DND-41 (cell line): ENCODE measurements at places on chromosomes 3 and 15.

GRCh38 chr15:92747047-92747446 lies 91.5 kb upstream of the FAM174B start:
- H3K4me1 ChIP-seq: no peaks in the 10 kb centered on the region
- no peak overlapping the region for H3K27ac ChIP-seq
- H3K4me3 ChIP-seq: no peak overlapping the region

DNA sequence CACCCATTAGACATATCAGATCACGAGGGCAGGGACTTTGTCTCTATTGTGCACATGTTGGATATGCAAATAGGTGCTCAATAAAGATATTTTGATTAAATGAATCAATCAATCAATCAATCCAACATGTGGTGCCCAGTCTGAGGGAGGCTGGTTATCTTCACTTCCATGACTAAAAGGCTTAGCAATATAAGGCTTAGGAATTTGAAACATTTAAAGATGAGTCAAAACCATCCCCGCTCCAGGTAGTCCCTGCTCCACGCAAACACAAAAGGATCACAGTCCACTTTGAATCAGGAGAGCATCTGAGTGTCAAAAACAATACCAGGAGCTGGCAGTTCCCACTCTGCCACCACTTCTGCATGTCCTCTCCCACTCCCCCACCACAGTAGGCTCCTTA lies 25.8 kb upstream of the PRICKLE2 start:
- no peaks in the 10 kb centered on the region for H3K27me3 ChIP-seq
- no peak overlapping the region for H3K4me3 ChIP-seq
- DNase-seq: no peak
- H3K27ac ChIP-seq: no peak overlapping the region

DNA sequence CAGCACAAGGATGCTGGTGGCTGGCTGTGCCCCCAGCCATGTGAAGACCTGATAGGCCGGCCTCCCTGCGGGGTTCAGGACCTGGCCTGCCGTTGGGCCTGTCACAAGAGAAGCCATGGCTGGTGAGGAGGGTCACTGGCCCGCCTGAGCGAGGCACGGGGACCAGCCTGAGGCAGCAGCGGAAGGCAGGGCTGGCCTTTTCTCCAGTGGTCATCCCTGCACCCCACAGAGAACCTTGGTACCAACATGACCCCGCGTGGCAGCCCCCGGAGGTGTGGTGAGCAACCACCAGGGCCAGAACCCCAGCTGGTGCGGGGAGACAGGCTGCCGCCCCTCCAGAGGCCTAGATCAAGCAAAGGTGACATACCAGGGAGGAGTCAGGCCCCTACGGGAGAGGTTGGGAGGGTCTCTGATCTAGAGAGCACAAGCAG lies 134.1 kb upstream of the MEF2A start:
- DNase-seq: no peak
- no peak overlapping the region for H3K4me3 ChIP-seq
- no peaks in the 10 kb centered on the region for H3K27me3 ChIP-seq
- no peaks in the 10 kb centered on the region for H3K36me3 ChIP-seq
- H3K27ac ChIP-seq: 0 out of 2 replicates have a peak overlapping the region, but pooled peaks have one; percentile 15
- peaks cover 3% of the 10 kb centered on the region for H3K4me1 ChIP-seq

DNA sequence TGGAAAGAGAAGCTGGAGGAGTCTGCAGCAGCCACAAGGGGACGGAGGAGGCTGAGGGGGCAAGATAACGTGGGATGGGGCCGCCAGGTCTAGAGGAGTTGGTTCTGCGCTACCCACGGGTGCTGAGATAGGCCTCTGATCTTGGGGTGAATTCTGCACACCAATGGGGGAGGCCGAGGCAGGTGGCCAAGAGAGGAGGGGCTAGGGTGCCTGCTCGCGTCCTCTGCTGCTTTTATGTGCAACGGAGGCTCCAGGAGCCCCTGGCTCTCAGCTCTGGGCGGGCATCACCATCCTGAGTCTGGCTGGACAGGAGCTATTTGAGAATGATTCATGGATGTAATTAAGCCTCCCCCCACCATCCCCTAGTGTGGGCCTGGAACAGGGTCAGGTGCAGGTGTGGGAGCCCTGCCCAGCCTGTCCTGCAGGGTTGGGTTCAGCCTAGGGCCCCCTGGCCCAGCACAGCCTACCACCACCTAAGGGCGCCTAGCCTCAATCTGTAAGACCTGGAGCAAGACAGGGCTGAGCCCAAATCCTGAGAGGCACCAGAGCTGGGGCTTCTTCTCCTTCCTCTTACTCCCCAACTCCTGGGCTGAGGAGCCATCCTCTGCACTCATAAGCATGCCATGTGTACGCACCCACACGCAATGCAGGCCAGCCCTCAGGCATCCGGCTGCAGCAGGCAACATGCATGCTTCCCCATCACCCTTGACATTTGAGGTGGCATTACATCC lies 32.3 kb upstream of the SEMA3F start:
- no peaks in the 10 kb centered on the region for H3K27me3 ChIP-seq
- H3K4me3 ChIP-seq: no peak overlapping the region
- no peak for DNase-seq
- H3K27ac ChIP-seq: no peak overlapping the region
- H3K36me3 ChIP-seq: peaks cover 37% of the 10 kb centered on the region

GRCh38 chr3:65497846-65498245 lies 540.9 kb downstream of the MAGI1 start:
- H3K36me3 ChIP-seq: no peaks in the 10 kb centered on the region
- no peaks in the 10 kb centered on the region for H3K4me1 ChIP-seq
- H3K27me3 ChIP-seq: no peaks in the 10 kb centered on the region
- no peak overlapping the region for H3K27ac ChIP-seq
- no peak overlapping the region for H3K4me3 ChIP-seq

DNA sequence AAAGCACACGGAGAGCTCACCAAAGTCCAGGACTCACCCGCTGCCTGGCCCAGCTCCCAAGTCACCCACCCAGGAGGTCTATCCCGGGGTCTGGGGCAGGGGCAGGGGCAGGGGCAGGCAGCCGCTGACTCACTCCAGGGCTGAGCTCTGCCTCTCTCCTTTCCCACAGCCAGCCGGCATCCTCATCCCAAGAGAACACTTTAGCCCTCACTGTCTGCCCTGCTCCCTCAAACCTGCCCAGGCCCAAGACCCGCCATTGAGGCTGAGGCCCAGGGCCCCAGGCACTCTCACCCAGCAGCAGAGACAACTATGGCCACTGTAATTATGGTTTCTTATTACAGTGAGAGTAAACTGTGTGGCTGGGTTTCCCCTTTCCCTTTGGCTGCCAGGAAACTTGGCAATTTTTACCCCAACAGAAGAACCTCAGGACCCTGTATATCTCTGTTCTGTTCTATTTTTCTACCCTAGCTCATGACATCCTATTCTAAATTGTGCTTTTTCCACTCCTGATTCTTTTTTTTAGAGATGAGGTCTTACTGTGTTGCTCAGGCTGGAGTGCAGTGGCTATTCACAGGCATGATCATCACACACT lies 53.0 kb downstream of the IQSEC1 start:
- no peak for DNase-seq
- H3K4me3 ChIP-seq: no peak overlapping the region
- H3K27me3 ChIP-seq: no peaks in the 10 kb centered on the region
- no peaks in the 10 kb centered on the region for H3K36me3 ChIP-seq
- peaks cover 42% of the 10 kb centered on the region for H3K4me1 ChIP-seq
- H3K27ac ChIP-seq: no peak overlapping the region

DNA sequence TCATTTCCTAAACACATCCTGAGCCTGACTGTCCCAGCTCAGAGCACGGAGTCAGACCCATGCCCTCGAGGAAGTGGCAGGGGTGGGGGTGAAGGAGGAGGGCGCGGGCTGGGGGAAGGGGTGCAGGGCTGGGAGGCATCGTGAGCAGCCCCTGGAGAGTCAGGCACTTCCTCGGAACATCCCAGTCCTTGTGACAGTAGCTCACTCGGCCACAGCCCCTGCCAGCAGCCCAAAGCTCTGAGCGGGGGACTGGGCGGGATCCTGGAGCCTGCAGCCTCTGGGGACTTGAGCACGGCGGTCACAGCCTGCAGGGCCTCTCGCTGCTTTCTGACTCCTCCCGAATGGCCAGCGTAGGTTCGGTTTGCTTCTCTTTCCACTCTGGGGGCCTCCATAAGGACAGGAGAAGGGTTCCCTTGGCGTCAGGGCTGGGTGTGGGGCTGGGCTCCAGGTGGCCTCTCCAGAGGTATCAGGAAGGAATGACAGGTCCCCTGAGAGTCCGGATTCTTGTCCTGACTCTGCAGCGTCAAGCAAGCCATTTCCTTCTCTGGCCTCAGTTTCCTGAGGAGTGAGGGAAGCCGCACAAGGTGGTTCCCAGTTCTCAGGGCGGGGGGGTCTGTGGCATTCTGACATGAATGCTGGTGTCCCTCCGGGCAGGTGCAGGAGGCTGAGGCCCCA lies 20.9 kb downstream of the PSTPIP1 start:
- H3K36me3 ChIP-seq: no peaks in the 10 kb centered on the region
- no peaks in the 10 kb centered on the region for H3K4me1 ChIP-seq
- no peaks in the 10 kb centered on the region for H3K27me3 ChIP-seq

GRCh38 chr15:60804986-60805949 lies 326.3 kb upstream of the ICE2 start:
- no peaks in the 10 kb centered on the region for H3K4me1 ChIP-seq
- no peak overlapping the region for H3K4me3 ChIP-seq
- H3K27ac ChIP-seq: no peak overlapping the region
- no peak for DNase-seq
- H3K36me3 ChIP-seq: no peaks in the 10 kb centered on the region

DNA sequence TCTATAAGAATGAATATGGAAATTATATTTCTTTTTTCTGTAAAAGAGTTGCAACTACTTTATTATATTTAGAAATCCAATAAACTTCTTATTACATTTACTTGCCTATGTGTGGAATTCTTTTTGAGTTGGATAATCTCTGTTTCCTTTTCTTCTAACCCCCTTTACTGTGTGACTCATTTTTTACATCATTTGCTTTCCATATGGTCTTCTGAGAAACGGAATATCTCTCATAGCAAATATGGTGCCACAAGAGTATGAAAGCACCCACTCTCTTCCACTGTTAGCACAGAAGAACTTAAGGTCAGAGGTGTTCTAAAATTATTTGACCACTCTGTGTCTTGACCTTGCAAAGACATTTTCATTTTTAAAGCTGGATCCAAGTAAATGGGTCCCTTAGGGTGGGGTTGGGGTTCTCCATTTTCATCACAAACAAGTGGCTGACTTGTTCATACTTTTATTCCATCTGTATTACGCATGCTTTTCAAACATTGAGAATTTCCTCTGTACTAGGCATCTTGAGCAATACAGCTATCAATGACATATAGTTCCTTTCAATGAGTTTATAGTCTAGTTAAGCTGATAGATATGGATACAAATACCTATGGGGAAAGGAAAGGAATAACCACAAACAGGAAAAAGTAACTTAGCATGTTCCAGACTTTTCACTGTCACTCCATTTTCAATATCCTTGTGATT lies 281.1 kb upstream of the TPRG1 start:
- no peak for DNase-seq
- H3K4me1 ChIP-seq: no peaks in the 10 kb centered on the region
- H3K27ac ChIP-seq: no peak overlapping the region
- H3K27me3 ChIP-seq: no peaks in the 10 kb centered on the region

GRCh38 chr15:77034695-77035489 lies 36.0 kb downstream of the TSPAN3 start:
- peak; percentile 48 for DNase-seq
- no peak overlapping the region for H3K4me3 ChIP-seq
- H3K36me3 ChIP-seq: peaks cover 17% of the 10 kb centered on the region
- no peaks in the 10 kb centered on the region for H3K27me3 ChIP-seq
- no peak overlapping the region for H3K27ac ChIP-seq

GRCh38 chr15:87032295-87032694 lies 952.6 kb downstream of the AGBL1 start:
- no peak overlapping the region for H3K4me3 ChIP-seq
- H3K36me3 ChIP-seq: no peaks in the 10 kb centered on the region
- no peaks in the 10 kb centered on the region for H3K27me3 ChIP-seq
- no peaks in the 10 kb centered on the region for H3K4me1 ChIP-seq
- DNase-seq: no peak

GRCh38 chr15:29337156-29337959 lies 67.7 kb upstream of the NSMCE3 start:
- DNase-seq: no peak
- no peak overlapping the region for H3K27ac ChIP-seq
- no peaks in the 10 kb centered on the region for H3K27me3 ChIP-seq
- no peaks in the 10 kb centered on the region for H3K36me3 ChIP-seq
- H3K4me3 ChIP-seq: no peak overlapping the region

DNA sequence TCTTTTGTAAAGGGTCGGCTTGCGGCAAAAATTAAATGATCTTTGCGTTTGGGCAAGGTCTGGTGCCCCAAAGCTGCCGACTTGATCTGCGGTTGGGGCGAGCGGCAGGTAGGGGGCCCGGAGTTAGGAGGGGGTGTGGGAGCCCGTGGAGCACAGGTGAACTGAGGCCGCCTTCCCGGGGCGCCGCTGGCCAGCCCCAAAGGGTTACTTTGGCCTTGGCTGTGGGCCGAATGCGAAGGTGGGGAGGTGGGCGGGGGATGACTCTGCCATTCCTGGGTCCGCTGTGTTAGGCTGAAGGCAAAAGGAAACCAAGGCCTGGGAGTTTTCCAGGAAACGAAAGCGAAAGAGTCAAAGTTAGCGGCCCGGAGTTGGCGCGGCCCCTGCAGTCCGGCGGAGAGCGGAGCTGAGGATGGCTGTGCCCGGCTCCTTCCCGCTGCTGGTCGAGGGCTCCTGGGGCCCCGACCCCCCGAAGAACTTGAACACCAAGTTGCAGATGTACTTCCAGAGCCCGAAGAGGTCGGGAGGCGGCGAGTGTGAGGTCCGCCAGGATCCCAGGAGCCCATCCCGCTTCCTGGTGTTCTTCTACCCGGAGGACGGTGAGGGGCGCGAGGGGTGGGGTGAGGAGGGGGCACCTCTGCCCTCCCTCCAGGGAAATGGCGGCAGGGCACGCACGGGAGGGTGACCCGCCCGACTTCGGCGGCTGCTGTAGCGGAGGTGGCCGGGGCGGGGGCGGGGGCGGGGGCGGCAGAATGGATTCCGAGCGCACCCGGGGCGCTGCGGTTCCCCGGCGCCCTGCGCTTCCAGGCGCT lies at the start of gene PARP14:
Gene PARP14, plus strand, starts transcription at position 365 of the 809 bp plus-strand sequence. Its CDS starts 45 bp downstream, at position 410.
- peak within 1 kb of the TSS; percentile 86 for H3K4me3 ChIP-seq
- peaks cover 12% of the 10 kb centered on the region for H3K36me3 ChIP-seq
- peaks cover 53% of the 10 kb centered on the region for H3K4me1 ChIP-seq
- H3K27ac ChIP-seq: peak within 1 kb of the TSS; percentile 90
- DNase-seq: peak; percentile 80

DNA sequence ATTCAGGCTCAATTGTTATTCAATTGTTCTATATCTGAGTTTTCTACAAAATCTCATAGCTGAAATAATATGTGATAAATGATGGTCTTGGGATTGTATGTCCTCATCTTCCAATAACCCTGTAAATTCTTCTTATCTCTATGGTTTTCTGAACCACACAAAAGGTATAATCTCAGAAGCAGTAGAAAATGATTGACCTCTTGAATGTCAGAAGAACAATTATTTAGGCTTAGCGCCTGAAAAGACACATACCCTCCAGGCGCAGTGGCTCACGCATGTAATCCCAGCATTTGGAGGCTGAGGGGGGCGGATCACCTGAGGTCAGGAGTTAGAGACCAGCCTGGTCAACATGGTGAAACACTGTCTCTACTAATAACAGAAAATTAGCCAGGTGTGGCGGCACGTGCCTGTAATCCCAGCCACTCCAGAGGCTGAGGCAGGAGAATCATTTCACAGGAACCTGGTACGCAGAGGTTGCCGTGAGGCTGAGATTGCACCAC lies 288.0 kb upstream of the TBC1D5 start:
- no peaks in the 10 kb centered on the region for H3K27me3 ChIP-seq
- no peak for DNase-seq
- peaks cover 11% of the 10 kb centered on the region; the same call in 1 of the 2 replicates for H3K4me1 ChIP-seq
- H3K36me3 ChIP-seq: no peaks in the 10 kb centered on the region
- no peak overlapping the region for H3K27ac ChIP-seq
